ENCODE measurements at places on chromosomes 1 and 21.

- no peak overlapping the region for H3K27ac ChIP-seq
- no peak overlapping the region for H3K4me3 ChIP-seq
- H3K36me3 ChIP-seq = peaks cover 3% of the 10 kb centered on the region
- peaks cover 3% of the 10 kb centered on the region for H3K4me1 ChIP-seq
Measured at GRCh38 chr1:32063261-32063681, 9.5 kb upstream of the TMEM39B start.

DNA sequence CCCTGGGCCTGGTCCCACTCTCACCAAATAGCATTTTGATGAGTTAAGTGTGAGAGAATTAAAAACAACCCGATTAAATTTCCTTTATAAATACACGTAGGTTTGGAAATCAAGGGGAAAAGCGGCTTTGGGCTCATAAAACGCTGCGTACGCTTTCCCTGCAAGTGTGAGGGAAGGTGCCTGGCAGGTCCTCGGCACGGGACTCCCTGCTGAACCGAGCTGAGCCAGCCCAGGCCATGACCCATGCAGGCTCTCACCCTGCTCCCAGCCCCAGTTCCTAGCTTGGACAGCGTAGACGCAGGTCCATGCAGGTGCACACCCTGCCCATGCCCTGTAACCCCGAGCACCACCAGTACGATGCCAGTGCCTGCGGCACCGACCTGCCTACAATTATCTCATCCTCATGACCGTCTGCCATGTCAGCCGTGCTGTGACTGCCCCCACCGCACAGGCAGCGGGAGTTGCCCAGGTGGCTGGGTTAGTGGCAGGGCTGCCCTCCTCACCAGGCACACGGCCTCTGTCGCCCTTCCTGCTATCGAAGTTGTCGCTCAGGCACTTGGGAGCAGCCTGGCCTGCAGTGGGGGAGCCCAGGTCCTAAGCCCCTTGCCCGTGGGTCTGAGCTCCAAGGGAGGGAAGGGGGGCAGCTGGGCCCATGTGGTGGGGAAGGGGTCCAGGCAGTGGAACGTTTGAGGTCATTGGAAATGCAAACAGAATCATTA is 41.0 kb upstream of the ACTRT2 start:
- H3K27ac ChIP-seq = no peak overlapping the region
- DNase-seq = no peak

DNA sequence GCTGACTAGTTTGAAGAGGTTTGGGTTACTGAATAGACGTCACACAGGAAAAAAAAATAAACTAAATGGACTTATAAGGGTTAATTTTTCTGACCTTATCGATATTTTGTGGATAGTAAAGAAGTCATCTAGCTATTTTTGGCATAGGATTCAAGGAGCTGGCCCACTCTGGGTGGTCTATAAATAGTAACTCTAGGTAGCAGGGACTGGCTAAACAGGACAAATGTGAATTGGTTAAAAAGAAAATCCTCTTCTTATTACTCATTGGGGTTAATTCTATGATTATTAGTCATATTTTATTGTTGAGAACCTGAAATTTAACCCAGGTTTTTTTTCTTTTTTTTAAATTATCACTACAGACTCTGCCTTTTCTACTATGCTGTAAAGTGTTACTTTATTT is 61.7 kb downstream of the ATF6 start:
- DNase-seq = no peak
- H3K36me3 ChIP-seq = no peaks in the 10 kb centered on the region
- no peaks in the 10 kb centered on the region for H3K27me3 ChIP-seq
- no peak overlapping the region for H3K4me3 ChIP-seq
- no peak overlapping the region for H3K27ac ChIP-seq

DNA sequence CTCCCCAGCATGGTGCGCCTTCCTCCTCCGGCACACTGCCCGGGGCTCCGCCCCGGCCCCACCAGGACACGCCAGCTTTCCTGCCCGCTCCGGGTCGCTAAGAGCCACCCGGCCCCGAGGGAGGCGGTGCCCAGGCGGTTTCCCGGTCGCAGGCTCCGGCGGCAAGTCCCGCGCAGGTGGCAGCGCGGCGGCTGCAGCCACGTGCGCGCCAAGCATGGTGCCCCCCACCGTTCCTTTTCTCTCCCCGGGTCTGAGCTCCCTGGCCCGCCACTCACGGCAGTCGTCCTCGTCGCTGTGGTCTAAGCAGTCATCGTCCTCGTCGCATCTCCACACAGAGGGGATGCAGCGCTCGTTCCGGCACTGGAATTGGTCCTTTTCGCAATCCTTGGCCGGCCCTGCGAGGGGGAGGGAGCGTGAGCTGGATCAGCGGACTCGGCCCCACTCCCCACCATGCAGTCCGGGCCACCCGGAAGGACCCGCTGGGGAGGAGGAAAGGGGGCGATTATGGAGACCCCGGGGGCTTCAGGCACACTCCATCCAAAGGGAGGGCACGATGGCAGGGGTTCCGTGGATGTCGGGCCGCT is 1.2 kb downstream of the LRP8 start:
- DNase-seq = no peak
- H3K27me3 ChIP-seq = no peaks in the 10 kb centered on the region
- H3K36me3 ChIP-seq = peaks cover 13% of the 10 kb centered on the region
- H3K27ac ChIP-seq = no peak overlapping the region
- peak overlapping the region; percentile 50 for H3K4me3 ChIP-seq

- no peaks in the 10 kb centered on the region for H3K36me3 ChIP-seq
- H3K27me3 ChIP-seq = no peaks in the 10 kb centered on the region
- no peak overlapping the region for H3K4me3 ChIP-seq
- no peak for DNase-seq
- no peaks in the 10 kb centered on the region for H3K4me1 ChIP-seq
- no peak overlapping the region for H3K27ac ChIP-seq
Measured at GRCh38 chr1:178877896-178878295, 7.0 kb upstream of the ANGPTL1 start.

- no peaks in the 10 kb centered on the region for H3K4me1 ChIP-seq
- no peak for DNase-seq
- H3K27me3 ChIP-seq = no peaks in the 10 kb centered on the region
- no peak overlapping the region for H3K27ac ChIP-seq
- no peak overlapping the region for H3K4me3 ChIP-seq
- no peaks in the 10 kb centered on the region for H3K36me3 ChIP-seq
Measured at GRCh38 chr1:80170811-80171485, 1164.4 kb upstream of the ADGRL4 start.

DNA sequence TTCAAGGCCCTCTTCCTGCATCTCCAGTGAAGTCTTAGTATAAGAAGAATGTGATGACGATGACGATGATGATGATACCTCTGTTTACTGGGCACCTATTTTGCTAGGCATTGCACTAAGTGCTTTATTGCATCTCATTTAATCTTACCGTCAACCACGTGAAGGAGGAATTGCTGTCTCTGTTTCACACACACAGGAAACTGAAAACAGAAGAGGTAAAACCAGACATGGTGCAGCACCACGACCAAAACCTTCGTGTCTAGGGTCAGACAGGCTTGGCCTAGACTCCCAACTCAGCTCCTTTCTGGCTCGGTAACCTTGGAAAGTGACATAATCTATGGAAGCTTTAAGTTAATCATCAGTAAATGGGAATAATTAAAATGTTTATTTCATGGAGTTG is 20.7 kb upstream of the KCNA2 start:
- H3K4me3 ChIP-seq = no peak overlapping the region
- no peaks in the 10 kb centered on the region for H3K36me3 ChIP-seq
- no peak overlapping the region for H3K27ac ChIP-seq
- H3K4me1 ChIP-seq = no peaks in the 10 kb centered on the region

DNA sequence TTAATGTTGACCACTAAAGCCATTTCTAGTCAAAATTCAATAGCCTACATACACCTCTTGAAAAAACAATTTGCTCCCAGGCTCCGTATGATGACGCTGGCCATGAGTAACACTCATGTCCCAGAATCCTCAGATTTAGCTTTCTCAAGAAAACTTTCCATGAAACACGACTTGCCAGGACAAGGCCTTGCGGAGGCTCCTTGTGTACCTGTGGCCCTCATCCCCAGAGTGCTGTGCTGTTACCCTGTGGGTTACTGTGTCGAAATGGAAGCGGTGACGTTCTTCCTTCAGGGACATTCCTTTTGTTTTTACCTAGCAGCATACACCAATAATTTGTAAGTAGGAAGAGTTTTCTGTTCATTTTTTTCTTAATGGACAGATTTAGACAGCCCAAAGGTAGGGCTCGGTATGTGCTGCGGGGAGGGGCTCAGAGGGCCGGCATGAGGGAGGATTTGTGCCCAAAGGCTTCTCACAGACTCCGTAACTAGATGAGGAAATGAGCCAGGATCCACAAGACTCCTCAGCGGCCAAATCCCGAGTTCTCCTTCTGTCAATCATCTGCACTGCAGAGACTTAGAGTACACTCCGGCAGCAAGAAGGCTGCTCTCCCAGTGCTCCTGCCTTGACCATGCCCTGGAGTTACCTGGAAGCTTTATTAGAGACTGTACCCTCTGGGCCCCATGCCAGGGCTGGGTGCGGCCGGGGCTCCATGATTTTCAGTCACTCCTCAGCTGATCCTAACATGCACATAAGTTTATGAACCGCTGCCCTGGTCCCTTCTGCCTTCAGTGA is 17.8 kb downstream of the GNG12 start:
- H3K4me1 ChIP-seq = 0 out of 2 replicates have a peak, but pooled peaks cover 2% of the 10 kb centered on the region
- no peak overlapping the region for H3K4me3 ChIP-seq
- no peaks in the 10 kb centered on the region for H3K27me3 ChIP-seq
- DNase-seq = no peak

DNA sequence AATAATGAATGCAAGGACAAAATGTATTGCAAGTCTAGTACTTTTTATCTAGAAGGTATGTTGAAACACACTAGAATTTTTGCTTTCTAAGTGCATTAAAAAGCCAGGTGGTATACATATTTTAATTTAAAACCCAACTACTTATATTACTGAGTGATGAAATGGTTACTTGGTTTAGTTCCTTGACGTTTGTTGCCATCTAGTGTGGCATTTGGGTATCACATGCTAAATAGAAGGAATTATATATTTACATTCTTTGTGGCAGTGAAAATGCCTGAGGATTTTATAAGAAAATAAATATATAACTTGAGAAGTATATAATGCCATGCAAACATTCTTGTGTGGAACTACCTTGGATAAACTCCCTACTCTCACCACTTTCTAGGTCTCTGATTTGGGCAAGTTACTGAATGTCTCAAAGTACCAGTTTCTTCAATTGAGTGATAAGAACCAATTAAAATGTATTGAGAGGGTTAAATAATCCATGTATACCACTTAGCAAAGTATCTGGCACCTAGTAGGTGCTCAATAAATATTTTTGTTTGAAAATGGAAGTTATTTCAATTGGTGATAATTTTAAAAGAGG is 69.6 kb downstream of the SDCCAG8 start:
- no peak overlapping the region for H3K4me3 ChIP-seq
- H3K4me1 ChIP-seq = no peaks in the 10 kb centered on the region
- H3K27me3 ChIP-seq = no peaks in the 10 kb centered on the region
- no peaks in the 10 kb centered on the region for H3K36me3 ChIP-seq
- H3K27ac ChIP-seq = no peak overlapping the region

DNA sequence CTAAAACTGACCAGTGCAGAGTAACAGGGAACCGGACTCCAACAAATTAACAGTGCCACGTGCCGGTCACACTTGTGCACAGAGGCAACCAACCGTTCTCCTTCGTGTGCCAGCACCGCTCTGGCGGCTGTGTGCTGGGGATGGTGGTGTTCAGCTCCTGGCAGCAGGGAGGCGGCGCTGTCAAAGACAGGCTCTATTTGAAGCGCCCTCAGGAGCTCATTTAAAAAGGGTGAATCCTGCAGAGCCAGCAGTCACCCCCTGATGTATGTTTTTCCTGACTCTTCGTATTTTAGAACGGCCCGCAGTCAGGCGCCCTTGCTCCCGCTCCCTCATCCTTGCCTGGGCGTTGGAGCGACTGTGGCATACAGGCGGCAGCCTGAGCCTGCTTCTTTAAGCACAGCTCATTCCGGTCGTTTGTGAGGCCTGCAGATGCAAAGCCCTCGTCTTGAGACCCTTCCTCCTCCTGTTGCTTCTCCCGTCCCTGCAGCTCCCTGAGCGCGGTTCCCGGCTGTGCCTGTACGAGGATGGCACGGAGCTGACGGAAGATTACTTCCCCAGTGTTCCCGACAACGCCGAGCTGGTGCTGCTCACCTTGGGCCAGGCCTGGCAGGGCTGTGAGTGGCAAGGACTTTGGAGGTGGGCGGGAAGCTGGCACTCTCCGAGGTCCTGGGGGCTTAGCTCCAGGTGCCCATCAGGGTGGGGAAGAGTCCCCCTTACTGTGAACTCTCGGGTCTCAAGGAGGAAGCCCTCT is 1.1 kb downstream of the DFFB start:
- H3K27me3 ChIP-seq = no peaks in the 10 kb centered on the region
- peak overlapping the region; percentile 6 for H3K4me3 ChIP-seq
- no peak overlapping the region for H3K27ac ChIP-seq
- H3K36me3 ChIP-seq = no peaks in the 10 kb centered on the region

DNA sequence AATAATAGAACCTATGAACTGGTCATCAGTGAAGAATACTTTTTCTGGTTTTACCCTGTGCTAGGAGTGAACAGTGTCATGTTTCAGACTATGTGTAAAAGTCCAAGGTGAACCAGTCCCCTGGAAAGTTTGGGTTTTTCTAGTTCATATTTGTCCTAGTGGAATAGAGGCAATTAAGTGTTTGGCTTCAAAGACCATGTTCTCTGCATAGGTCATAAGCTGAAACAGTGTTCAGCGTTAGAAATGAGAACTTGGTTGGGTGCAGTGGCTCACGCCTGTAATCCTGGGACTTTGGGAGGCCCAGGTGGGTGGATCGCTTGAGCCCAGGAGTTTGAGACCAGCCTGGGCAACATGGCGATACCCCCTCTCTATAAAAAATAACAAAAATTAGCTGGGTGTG is 77.5 kb downstream of the UCK2 start:
- no peak overlapping the region for H3K4me3 ChIP-seq
- H3K27ac ChIP-seq = no peak overlapping the region
- no peaks in the 10 kb centered on the region for H3K27me3 ChIP-seq
- H3K36me3 ChIP-seq = peaks cover 19% of the 10 kb centered on the region

GRCh38 chr1:84060781-84061180 is 61.8 kb upstream of the TTLL7 start:
- H3K4me3 ChIP-seq = no peak overlapping the region
- DNase-seq = no peak

DNA sequence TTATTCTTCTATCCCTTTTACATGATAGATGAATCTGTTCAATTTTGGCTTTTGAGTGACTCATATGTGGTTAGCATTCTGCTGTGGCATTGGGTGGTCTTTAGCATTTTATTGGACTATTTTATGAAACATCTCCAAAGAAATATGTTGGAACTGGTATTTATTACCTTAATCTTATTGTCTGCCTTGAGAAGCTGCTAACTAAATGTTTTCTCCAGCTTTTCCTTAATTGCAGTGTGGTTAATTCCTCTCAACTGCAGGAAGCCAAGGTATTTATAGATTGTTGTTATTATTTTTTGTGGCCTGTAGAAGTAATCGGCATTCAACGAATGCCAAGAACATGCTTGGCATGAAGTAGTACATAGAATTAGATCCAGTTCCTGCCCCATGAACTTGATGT is 64.1 kb downstream of the NOS1AP start:
- no peaks in the 10 kb centered on the region for H3K27me3 ChIP-seq
- H3K36me3 ChIP-seq = no peaks in the 10 kb centered on the region
- H3K4me3 ChIP-seq = no peak overlapping the region
- no peak overlapping the region for H3K27ac ChIP-seq
- H3K4me1 ChIP-seq = peaks cover 1% of the 10 kb centered on the region

Measured in iPS DF 6.9 (cell line).